ENCODE measurements at places on chromosomes 4 and X. TPM values are rescaled to one million over a fixed set of nuclear protein-coding genes. Genes with fewer than 3 reads are reported as not detected.
A peak's percentile ranks its signal among the peaks of the same experiment; 100 is the strongest.

DNA sequence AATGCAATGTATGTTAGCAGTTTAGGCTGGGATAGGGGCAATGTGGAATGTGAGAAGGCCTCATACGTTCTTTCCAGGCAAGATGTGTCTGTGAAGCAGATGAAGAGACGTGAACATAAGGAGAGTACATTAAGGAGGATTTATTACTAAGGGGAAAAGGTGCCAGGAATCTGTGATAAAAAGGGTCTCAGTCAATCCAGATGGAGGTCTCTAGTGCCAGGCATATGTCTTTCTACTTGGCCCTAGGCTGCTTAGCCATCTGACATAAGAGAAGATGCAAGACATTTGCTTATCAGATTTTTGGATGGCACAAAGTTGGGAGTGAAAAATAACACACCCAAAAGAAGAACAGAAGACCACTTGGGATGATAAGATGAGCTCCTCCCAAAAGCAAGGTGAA lies 93.0 kb upstream of the PRKG2 start:
- DNase-seq, result no peak

GRCh38 chrX:118603981-118604380 lies 108.4 kb downstream of the DOCK11 start:
- DNase-seq, result peak; percentile 15

DNA sequence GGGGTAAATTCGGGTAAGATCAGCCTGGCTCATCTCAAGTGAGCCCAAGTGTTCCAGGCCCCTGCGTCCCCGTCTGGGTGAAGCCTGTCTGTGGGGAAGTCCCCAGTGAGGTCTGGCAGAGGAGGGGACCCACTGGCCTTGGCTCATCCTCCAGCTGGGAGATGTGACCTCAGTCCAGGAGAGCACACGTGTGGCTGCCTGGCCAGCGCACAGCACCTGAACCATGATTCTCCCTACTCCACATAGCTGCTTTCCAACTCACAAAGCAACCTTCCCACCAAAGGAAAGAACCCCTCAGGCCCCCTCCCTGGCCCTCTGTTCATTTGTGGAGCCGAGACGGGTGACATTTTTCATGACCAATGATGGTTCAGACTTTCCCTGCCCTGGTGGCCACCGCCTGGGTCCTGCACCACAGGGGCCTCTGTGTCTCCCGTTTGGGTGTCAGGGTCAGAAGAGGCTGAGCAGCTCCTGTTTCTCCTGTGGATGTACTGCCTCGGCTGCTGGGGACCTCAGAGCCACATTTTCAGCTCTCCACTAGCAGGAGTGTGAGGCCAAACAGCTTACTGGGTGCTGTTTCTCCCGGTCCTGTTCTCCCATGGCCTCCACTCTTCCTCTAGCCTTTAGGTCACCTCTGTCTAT lies 111.4 kb downstream of the CPZ start:
- DNase-seq, result no peak

GRCh38 chrX:3717742-3718420 lies 4.4 kb upstream of the PRKX start:
- DNase-seq, result no peak

DNA sequence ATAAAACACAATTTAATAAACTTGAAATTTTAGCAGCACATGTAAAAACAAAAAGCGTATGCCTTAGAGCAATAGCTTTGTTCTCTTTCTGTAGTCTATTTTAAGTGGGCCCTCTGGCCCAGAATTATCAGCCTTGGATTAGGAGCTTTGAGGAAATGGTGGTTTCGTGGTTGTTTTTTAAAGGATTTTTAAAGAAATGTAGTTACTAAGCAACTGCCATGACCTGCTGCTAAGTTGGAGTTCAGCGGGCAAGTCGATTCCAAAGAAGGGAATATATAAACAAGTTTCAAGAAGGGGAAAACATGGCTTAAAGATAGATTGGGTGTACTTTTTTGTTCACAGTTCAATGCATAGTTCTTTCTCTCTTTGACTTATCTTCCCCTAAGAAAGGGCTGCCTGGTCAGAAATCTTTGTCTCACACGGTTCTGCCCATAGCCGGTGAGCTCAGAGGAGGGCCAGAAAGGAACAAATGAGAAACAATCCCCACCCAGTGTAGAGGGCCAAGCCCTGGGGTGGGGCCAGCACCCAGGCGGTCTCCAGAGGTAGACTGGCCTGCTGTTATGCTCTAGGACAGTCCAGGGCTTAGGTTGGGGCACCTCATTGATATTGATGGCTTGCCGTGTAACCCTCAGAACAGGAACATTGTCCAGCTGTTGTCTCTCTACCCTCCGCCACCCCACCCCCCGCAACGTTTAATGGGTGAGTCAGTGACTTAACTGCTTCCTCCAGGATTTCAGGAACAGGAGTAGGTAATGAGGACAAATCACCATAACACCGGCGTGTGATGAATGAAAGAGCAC lies 32.5 kb downstream of the DLG3 start:
- no peak for DNase-seq

- DNase-seq, result no peak
Observed at GRCh38 chr4:54082168-54082567, 17.8 kb upstream of the CHIC2 start.

GRCh38 chrX:108091878-108092291 lies 307 bp downstream of the ATG4A start:
- no peak for DNase-seq

DNA sequence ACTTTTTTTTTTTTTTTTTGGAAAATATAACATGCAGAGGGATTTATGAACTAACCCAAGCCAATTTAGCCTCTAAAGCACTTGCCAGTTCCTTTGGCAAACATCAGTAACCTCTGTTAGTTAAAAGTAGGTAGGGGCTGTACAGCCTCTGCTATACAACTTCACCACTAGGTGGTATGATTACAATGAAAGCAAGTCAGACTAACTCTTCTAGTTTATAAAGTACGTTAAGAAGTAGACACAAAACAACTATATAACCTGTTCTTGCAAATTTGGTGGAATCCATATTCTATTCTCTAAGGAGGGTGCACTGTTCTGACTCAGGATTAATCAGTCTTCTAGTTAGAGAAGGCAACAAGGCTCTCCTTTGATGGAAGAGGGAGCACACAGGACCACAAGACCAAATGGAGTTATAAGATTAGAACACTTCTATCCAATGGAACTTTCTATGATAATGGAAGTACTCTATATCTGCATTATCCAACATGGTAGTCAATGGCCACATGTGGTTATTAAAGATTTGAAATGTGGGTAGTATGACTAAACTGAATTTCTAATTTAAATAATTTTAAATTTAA lies 12.8 kb downstream of the AIMP1 start:
- DNase-seq, result no peak

GRCh38 chrX:41946989-41947612 lies 23.7 kb upstream of the CASK start:
- no peak for DNase-seq

EBP gene
- 112 TPM for total RNA-seq

GABRQ gene
- total RNA-seq, result 0.14 TPM

ZCCHC13 gene
- not detected for total RNA-seq

All from activated T-cell treated with anti-CD3 and anti-CD28 coated beads, Interleukin-2, amount 50 U/mL, for 72 hours (primary cell).